ENCODE measurements at places on chromosomes 3 and 15. TPM values are rescaled to one million over a fixed set of nuclear protein-coding genes. Genes with fewer than 3 reads are reported as not detected.

AADACL2 gene
- total RNA-seq, result not detected

C3orf49 gene
- total RNA-seq, result not detected

FAM43A gene
- 0.39 TPM for total RNA-seq

NEIL1 gene
- 24.7 TPM for total RNA-seq

RYR3 gene
- total RNA-seq, result 2.4 TPM

SCAPER gene
- total RNA-seq, result 13.6 TPM

GPR149 gene
- total RNA-seq, result not detected
